ENCODE measurements at places on chromosomes 12 and 14. TPM values are rescaled to one million over a fixed set of nuclear protein-coding genes. Genes with fewer than 3 reads are reported as not detected.

Gene FCF1
- total RNA-seq: 52.7 TPM

Gene RNASE7
- total RNA-seq: not detected

Gene KCNK13
- 0.18 TPM for total RNA-seq

Gene ZC3H14
- 75.1 TPM for total RNA-seq

Gene NEK9
- total RNA-seq: 34.0 TPM

Gene CDH24
- total RNA-seq: 2.1 TPM

Gene TMEM30B
- 0.42 TPM for total RNA-seq

Gene DHRS2
- 6.0 TPM for total RNA-seq

Gene KRT79
- total RNA-seq: 0.06 TPM

Gene POTEM
- not detected for total RNA-seq

Gene PAH
- total RNA-seq: not detected

Gene PLEKHA5
- 8.3 TPM for total RNA-seq

Gene C1S
- 43.7 TPM for total RNA-seq

Gene MYF5
- not detected for total RNA-seq

Gene LRR1
- 48.0 TPM for total RNA-seq

Gene CRIP1
- total RNA-seq: 1,691 TPM

Gene KRT85
- total RNA-seq: not detected

Gene C3AR1
- not detected for total RNA-seq

Gene ITPK1
- 66.5 TPM for total RNA-seq

Gene CD4
- not detected for total RNA-seq

Gene GLS2
- 0.11 TPM for total RNA-seq

Gene NOXRED1
- total RNA-seq: 0.06 TPM

Gene VDR
- 3.5 TPM for total RNA-seq

Gene DPY19L2
- 1.6 TPM for total RNA-seq

Gene KLRK1
- total RNA-seq: not detected

Gene PACS2
- 17.9 TPM for total RNA-seq

Gene MYRFL
- total RNA-seq: 0.07 TPM

Gene TSPAN19
- total RNA-seq: not detected

Gene SCN8A
- total RNA-seq: 1.8 TPM

Gene PROX2
- not detected for total RNA-seq

Gene TMEM229B
- 0.24 TPM for total RNA-seq

Gene SERPINA10
- total RNA-seq: not detected

Gene FIGNL2
- 0.21 TPM for total RNA-seq

Gene ETFBKMT
- 0.82 TPM for total RNA-seq

Gene DEGS2
- total RNA-seq: 2.7 TPM
